ENCODE measurements at places on chromosomes 4 and X. TPM values are rescaled to one million over a fixed set of nuclear protein-coding genes. Genes with fewer than 3 reads are reported as not detected.

DNA sequence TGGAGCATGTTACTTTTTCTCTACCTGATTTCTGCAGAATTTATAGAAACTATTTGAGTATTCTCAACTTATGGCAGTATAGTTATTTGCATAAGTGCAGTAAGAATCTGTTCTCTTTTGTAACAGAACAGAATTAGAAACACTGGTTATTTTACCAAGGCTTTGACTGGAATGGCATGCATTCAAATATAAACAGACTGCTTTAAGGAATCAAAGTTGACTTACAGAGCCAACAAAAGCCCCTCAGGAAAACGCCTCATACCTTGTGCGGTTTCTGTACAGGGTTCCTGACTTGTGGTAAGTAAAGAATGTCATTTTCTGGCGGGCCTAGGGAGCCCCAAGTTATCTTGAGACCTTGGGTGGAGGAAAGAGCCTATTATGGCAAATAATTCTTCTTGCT lies 97.1 kb downstream of the GPR143 start:
- DNase-seq, result no peak
- no peak overlapping the region for H3K27ac ChIP-seq
- peaks cover 13% of the 10 kb centered on the region for H3K4me1 ChIP-seq

DNA sequence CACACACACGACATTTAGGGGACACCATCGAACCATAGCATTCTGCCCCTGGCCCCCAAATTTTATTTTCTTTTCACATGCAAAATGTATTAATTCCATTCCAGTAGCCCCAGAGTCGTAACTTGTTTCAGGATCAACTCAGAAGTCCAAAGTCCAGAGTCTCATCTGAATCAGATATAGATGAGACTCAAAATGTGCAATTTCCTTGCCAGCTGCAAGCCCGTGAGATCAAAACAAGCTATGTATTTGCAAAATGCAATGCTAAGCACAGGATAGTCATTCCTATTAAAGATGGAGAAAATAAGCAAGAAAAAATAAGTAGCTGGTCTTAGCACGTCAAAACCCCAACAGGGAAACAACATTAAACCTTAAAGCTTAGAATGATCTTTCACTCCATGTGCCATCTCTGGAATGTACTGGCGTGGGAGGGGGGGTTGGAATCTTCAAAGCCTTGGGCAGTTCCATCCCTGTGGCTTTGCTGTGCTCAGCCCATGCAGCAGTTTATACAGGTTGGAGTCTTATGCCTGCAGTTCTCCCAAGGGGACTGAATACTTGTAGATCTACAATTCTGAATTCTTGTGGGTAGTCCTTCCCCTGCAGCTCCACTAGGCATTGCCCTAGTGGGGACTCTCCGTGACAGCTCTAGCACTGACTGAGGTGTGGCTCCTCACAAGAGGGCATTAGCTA lies 47.7 kb upstream of the SYTL5 start:
- H3K4me3 ChIP-seq, result no peak overlapping the region
- DNase-seq, result no peak
- no peaks in the 10 kb centered on the region for H3K4me1 ChIP-seq
- H3K36me3 ChIP-seq, result no peaks in the 10 kb centered on the region

GRCh38 chr4:95839891-95840290 lies at the start of gene PDHA2:
TSS of gene PDHA2 (plus strand) at chr4:95840093. CDS start at chr4:95840151, 58 bp downstream.
- no peaks in the 10 kb centered on the region for H3K4me1 ChIP-seq
- no peak within 1 kb of the TSS for H3K27ac ChIP-seq

DNA sequence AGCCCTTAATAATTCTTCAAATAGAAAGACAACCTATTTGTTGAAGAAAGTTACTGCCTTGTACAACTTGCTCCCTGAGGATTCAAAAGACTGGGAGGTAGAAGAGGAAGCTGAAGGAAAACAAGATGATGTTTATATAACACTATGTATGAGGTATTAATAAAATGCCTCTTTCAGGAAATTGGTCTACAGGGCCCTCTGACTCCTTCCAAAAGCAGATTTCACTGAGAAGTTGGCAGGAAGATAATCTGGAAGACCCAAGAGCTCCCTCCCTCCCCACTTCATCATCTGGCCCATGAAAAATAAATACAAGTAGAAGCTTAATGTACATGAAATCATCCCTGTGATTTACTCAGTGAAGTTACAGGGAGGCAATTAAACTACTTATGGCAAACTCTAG lies 107.5 kb upstream of the MAGEC2 start:
- H3K4me1 ChIP-seq, result no peaks in the 10 kb centered on the region
- H3K27me3 ChIP-seq, result no peaks in the 10 kb centered on the region
- DNase-seq, result no peak
- H3K4me3 ChIP-seq, result no peak overlapping the region
- no peaks in the 10 kb centered on the region for H3K36me3 ChIP-seq

GRCh38 chr4:113069212-113069892 lies 19.9 kb downstream of the ANK2 start:
- no peaks in the 10 kb centered on the region for H3K36me3 ChIP-seq
- no peak for DNase-seq
- no peak overlapping the region for H3K4me3 ChIP-seq
- no peaks in the 10 kb centered on the region for H3K27me3 ChIP-seq
- no peaks in the 10 kb centered on the region for H3K4me1 ChIP-seq
- no peak overlapping the region for H3K27ac ChIP-seq

DNA sequence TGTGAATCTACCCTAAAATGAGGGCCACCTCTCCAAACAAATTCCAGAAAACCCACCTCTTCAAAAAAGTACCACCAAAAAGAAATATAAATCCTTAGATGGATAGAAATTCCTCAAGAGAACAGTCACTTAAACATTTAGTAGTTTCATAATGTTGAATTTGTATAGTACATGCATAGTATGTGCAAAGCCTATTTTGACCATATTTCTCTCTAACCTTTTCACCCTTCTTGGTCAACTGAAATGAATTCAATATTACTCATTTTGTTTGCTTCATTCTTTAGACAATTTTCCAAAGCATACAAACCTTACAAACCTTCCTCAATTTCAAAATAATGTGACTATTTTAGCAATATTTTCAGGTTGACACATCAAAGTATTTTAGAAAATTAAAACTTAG lies 4.1 kb downstream of the RHOXF1 start:
- H3K27me3 ChIP-seq, result no peaks in the 10 kb centered on the region
- DNase-seq, result no peak
- H3K4me1 ChIP-seq, result no peaks in the 10 kb centered on the region

GRCh38 chr4:115780835-115781234 lies 667.4 kb upstream of the NDST4 start:
- no peaks in the 10 kb centered on the region for H3K27me3 ChIP-seq
- no peak overlapping the region for H3K27ac ChIP-seq
- no peaks in the 10 kb centered on the region for H3K4me1 ChIP-seq
- no peak overlapping the region for H3K4me3 ChIP-seq
- DNase-seq, result no peak

The CXCL1 gene
- total RNA-seq, result not detected

The UNC5C gene
- total RNA-seq, result not detected

The EIF4E gene
- total RNA-seq, result 92.4 TPM

The SPACA5 gene
- total RNA-seq, result not detected
